ENCODE measurements at places on chromosomes 4 and X. TPM values are rescaled to one million over a fixed set of nuclear protein-coding genes. Genes with fewer than 3 reads are reported as not detected.

The NAT8L gene
- total RNA-seq = 0.82 TPM

The TMEM35A gene
- total RNA-seq = 0.30 TPM

The TBC1D8B gene
- total RNA-seq = 1.6 TPM

The RBM46 gene
- total RNA-seq = not detected

The REPS2 gene
- 8.0 TPM for total RNA-seq

The ADH7 gene
- total RNA-seq = not detected

DNA sequence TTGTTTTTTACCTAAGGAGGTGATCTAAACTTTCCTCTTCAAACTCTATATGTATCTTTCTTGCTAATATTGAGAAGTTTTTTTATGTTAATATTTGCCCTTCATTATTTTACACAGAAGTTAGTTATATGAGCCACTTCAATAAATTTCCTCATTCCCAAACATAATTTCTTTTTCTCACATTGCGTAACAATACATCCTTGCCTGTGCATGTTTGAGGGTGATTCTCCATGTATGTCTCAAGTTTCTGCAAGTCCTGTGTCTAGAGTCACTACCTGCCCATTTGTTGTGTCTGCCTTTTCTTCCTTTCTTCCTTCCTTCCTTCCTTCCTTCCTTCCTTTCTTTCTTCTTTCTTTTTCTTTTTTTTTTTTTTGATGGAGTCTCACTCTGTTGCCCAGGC lies 2057.9 kb downstream of the PCDH7 start:
- DNase-seq = no peak

GRCh38 chr4:154818230-154818629 lies 37.2 kb downstream of the RBM46 start:
- no peak for DNase-seq

GRCh38 chrX:10197279-10198210 lies 40.8 kb downstream of the CLCN4 start:
- DNase-seq = no peak

GRCh38 chr4:152448854-152449253 lies 87.0 kb downstream of the FBXW7 start:
- no peak for DNase-seq

DNA sequence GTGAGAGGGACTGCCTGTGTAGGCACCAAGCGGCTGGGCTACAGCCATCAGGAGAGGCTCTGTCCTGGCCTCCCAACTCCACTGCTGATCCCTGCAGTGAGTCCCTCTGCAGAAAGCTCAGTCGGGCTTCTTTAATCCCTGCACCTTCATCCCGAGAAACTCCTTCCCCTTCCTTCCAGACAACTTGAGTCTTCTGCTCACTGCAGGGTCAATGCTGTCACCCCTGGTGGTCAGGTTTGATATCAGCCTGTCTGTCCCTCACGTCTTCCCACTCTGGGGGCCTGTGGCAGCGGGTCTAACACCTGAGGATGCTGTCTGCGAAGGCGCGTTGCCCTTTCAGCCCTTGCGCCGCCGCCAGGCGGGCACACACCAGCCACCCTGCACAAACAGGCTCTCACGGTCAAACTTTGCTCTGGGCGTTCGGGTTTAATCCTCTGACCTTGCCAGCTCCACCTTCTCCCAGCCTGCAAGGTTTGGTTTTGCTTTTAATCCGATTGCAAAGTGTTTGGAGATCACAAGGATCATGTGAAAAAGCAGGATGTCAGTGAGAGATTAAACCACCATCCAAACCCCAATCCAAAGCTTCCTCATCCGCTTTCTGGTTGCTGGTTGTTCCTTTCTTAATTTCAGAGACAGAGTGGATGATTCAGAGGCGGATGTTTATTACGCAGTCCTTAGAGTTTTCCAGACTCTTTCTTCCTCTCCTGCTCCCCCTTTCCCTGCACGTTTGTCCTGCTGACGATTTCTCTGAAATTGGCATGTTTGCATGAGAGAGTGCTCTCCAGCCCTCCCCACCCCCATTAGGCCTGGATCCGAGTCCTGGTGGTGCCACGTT lies 74.8 kb upstream of the SLC34A2 start:
- no peak for DNase-seq

- no peak for DNase-seq
These were observed 507.7 kb upstream of the DIAPH2 start for GRCh38 chrX:96176921-96177320.

DNA sequence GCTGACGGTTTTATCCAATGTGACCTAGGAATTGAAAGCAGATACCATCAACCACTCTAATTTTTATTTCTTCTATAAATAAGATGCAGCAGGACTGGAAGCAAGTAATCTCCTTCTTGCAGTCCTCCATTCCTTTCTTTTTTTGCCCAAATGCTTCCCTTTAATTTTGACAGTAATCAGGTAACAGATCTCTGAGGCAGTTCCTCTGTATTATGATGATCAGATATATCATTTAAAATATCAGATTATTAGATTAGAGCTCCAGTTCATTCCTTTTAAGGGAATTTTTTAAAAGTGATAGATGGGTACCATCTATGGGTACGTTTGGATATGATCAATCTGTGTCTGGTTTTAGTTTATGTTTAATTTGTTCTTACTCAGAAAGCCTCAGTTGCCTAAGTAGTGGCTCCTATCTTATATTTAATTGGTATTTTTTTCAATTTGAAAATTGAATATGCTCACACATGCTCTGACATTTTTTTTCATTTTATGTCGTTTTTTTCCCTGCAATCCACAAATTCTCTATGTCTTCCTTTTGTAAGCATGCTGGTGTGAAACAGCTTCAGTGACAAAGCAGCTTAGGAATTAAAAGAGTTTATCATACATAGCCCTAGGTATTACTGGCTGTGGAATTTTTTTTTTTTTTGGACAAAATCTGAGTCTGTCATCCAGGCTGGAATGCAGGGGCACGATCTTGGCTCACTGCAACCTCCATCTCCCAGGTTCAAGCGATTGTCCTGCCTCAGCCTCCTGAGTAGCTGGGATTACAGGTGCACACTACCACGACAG lies 73.7 kb upstream of the ANK2 start:
- DNase-seq = no peak

GRCh38 chrX:12240491-12240890 lies 102.2 kb downstream of the FRMPD4 start:
- DNase-seq = no peak

GRCh38 chr4:130143656-130144055 lies 1047.7 kb downstream of the C4orf33 start:
- no peak for DNase-seq

DNA sequence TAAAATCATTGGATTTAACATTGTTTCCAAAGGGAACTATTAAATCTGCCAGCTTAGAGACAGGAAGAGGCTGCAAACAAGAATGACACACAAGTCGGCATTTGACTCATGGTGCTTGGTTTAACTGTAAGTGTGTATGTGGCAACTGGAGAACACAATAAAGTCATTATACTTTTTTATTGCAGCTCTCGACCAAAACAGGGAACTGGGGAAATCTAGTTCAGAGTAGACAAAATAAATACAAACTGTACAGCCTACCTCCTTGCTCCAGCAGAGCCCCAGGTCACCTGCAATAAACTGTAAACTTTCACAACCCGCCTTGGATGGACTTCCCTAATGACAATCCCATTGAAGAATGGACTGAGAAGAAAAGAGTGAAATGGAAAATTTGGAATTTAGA lies 24.0 kb downstream of the NPY5R start:
- no peak for DNase-seq

DNA sequence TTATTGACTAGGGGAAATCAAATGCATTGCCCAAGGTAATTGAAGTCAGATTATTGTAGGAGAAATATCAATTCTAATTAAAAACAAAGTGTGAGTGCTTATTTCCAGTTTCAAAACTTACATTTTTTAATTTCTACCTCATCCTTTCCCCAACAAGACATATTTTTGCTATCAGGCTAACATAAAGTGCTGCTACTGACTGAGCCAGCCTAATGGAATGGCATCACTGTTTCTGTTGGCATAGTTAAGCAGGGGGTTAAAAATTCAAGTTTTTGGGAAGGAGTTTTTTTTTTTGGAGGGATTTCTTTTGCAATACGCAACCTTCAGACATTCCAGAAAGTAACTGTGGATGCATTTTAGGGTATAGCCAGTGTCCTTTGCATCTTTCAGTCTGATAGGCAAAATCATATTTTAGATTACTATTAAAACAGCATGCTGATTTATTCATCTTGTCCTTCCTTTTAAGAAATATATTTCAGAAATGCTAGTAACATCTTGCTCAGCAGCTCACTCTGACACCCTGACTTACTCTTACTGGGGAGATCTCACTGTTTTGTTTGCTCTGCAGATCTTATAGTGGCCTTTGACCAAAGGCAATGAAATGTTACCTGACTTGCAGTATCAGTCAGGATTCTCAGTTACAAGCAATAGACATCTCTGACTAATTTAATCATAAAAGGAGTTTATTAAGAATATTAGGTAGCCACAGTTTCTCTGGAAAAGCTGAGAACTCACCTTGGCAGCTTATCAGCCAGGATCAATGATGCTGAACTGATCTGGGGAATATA lies 24.4 kb downstream of the GAB1 start:
- no peak for DNase-seq

DNA sequence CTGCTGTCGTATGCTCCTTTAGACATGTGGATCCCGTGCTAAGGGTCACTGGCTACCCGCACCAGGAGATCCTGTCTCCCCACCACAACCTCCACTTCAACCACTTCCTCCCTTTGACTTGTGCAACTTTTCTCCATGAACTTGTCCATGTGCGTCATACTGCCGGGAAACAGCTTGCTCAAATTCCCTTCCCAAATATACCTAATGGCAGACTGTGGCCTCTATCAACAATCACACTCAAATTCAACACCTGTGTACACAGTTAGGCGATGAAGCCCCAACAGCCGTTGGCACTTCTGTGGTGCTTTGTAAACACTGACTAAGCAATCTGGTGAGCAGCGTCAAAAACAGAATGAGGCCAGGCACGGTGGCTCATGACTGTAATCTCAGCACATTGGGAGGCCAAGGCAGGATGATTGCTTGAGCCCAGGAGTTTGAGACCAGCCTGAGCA lies 49.5 kb downstream of the CD99L2 start:
- DNase-seq = no peak

Data from left ventricle myocardium superior (tissue), 1 donor.